ENCODE measurements at places on chromosomes 6 and 20.

GRCh38 chr6:110043366-110043994 lies 65.4 kb downstream of the GPR6 start:
- no peak for DNase-seq

DNA sequence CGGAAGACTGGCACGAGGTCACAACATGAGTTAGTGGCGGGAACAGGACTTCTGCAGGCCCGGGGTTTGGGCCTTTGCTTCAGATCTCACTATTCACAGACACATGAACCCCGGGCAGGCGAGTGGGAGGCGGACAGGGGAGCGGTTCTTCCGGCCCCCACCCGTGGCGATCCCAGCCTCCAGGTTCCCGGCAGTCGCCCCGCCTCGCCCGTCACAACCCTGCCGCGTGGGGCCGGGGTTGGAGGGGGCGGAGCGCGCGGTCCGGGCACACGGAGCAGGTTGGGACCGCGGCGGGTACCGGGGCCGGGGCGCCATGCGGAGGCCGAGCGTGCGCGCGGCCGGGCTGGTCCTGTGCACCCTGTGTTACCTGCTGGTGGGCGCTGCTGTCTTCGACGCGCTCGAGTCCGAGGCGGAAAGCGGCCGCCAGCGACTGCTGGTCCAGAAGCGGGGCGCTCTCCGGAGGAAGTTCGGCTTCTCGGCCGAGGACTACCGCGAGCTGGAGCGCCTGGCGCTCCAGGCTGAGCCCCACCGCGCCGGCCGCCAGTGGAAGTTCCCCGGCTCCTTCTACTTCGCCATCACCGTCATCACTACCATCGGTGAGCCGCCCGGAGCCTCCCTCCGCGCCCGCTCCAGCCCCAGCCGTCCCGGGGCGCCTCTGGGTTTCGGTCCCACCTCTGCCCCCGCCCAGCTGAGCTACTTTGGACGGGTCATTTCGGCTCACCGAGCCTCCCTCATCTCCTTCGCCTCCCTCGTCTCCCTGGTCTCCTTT lies at the start of gene KCNK15:
Gene KCNK15 (plus strand): TSS at position 268 of the 769 bp plus-strand sequence. CDS start 46 bp downstream, at position 314.
- no peak for DNase-seq

GRCh38 chr6:36624461-36625157 lies 30.4 kb downstream of the SRSF3 start:
- no peak for DNase-seq

- no peak for DNase-seq
These were observed 330.9 kb upstream of the CDH4 start for GRCh38 chr20:60921022-60921622.

DNA sequence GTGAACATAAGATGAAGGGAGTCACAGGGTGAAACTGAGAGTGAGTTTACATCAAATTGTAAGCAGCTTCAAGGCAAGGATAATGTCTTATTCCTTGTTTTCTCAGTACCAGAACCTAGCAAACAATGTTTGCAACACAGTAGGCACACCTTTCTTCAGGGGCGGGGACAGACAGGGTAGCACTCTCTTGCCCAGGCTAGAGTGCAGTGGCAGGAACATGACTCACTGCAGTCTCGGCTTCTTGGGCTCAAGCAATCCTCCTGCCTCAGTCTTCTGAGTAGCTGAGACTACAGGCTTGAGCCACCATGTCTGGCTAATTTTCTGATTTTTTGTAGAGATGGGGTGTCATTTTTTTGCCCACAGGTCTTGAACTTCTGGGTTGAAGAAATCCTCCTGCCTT lies 299.8 kb downstream of the CD83 start:
- DNase-seq = no peak

GRCh38 chr6:44771647-44772415 lies 384.3 kb downstream of the CDC5L start:
- DNase-seq = no peak

DNA sequence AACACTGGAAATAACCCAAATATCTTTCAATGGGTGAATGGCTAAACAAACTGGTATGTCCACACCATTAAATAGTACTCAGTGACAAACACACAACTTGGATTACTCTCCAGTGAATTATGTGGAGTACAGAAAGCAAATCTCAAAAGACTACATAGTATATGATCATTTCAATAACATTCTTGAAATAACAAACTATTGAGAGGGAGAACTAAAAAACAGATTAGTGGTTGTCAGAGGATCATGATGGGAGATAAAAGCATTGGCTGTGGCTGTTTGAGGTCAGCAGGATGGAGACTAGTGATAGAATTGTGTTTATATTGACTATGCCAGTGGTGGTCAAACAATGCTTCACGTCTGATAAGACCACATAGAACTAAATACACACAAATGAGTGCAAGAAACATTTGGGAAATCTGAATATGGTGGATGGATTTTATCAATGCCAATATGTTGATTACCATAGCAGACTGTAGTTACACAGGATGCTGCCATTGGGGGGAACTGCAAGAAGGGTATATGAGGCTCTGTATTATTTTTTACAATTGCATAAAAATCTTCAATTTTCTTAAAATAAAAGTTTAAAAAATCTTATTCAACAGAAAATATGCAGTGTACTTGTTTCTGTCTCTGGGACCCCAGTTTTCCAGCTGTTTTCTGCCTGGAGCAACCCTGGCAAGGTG lies 242.0 kb downstream of the TBXT start:
- no peak for DNase-seq

DNA sequence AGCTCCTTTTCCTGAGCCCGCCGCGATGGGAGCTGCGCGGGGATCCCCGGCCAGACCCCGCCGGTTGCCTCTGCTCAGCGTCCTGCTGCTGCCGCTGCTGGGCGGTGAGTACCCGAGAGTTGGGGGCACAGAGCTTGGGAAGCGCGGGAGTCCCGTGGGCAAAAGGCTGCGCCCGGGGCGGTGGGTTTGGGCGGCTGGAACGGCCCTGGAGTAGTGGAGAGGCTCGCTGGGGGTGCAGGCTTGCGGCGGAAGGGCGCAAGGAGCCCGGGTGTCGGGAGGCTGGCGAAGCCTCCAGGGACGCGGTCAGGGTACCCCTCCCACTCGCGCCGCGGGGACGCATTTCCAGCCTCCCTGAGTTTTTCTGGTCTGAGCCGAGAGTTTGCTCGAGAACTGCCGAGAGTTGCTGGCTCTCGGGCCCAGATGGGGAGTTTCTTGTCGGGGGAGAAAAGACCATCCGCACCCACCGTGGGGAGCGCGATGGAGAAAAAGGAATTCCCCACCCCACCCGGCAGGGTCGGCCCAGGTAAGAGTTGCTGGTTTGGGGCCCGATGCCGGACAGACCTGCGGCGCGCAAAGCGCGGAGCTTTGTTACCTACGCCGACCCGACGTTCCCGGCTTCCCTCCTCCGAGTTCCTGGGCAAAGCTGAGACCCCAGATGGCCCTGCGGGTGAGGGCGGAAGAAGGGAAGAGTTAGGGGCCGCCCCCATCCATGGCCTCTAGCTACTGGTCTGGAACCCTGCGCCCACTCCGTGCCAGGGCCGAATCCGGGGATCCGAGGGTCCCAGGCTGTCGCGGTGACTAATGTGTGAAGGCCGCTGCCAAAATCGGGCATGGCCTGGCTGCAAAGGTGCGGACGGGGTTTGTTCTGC lies 584 bp downstream of the PTK7 start:
- no peak for DNase-seq

- DNase-seq = no peak
These were observed 113.4 kb downstream of the PSMB1 start for GRCh38 chr6:170439366-170440361.

- no peak for DNase-seq
These were observed 270.6 kb downstream of the FARS2 start for GRCh38 chr6:5531853-5532375.

GRCh38 chr20:11080010-11080409 lies 406.2 kb upstream of the JAG1 start:
- no peak for DNase-seq

DNA sequence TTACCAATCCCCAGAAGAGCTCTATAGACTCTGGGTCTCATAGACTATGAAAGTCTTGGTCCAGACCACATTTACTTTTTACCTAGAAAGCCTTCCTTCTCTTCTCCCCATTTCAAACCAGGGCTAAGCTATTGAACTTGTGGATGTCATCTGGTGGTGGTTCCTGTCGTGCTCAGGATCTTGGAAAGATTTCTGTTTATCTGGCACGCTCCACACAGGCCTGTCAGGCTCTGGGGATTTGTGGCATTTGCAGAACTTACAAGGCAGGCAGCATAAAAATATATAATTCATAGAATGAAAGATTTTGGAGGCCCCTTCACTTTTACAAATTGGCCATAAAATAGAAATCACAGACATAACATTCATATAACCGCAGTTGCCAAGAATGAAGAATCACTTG lies 188.1 kb downstream of the UST start:
- DNase-seq = no peak

DNA sequence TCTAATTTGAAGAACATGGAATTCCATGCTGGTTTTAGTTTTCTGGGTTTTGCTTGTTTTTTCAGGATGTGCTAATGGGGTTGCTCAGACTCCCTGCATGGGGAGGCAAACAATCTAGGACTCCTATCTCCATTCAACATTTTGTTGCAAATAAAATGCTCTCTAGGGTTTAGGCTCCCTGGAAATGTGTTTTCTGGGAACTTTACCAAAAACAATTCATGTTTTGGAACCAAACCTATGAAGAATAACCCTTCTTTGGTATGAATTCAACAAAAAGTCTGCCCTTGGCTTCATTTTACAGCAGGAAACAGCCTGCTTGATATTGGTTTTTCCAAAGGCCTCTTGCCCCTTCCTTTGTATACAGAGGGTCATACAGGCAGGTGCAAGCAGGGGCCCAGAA lies 217.7 kb downstream of the FOXA2 start:
- no peak for DNase-seq

DNA sequence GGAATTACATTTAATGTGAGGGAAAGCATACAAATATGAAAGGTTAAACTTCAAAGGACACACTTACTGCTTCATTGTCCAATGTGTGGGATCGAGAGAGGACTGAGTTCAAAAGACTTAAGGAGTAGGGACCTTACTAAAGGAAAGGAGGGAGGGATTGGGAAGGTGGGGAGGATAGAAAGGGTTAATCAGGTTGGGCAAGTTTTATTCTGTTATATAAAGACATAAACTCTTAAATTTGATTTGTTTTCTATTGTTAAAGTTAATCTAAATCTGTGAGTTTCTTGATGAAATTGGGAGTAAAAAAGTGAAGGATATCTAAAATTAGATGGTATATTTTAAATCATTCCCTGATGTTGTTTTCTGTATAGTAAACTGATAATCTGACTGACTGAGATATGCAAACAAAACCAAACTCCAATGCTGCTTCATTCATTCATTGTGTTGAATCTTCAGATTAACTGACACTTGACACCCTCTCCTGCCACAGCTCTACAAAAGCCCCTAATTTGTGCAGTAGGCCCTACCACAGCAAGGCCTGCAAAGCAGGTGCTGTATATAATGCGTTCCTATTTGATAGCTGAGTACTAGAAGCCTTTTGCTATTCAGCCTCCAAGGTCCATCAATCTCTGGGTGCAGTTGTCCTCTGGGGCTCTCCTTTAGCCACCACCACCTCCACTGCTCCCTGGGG lies 1.3 kb upstream of the UBE2J1 start:
- no peak for DNase-seq

DNA sequence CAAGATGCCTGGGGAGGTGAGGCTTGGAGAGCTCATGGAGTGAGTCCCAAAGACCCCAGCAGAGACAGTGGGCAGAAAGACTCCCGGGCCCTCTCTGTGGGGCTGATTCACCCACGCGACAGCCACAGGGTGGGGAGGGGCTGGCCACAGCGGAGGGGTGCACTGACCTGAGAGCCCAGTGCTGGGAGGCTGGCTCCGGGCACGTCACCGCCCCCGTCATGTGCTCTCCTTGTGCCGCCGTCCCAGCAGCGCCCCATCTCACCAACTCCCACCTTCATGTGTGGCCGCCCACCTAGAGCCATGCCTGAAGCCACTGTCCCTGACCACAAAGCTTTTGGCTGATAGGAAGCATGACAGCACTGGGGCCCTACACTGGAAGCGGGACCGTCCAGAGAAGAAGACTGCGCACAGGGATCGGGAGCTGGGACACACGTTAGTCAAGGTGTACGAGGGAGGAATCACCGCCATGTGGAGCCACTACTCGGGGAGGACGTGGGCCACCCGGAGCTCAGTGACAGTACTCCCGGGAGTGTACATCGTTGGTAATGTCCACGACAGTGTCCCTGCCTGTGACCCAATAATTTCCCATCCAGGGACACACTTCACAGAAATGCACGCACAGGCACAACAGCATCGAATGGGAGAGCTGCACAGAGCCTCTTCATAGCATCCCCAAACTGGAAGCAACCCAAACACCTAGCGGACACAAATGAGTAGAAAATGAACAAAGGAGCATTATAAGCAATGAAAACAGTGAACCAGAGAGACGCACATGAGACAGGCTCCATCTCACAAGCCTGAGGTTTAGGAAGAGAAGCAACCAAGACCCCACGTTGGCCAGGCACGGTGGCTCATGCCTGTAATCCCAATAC lies 28.4 kb upstream of the FOXC1 start:
- DNase-seq = no peak

GRCh38 chr6:71486461-71486860 lies 197.8 kb downstream of the OGFRL1 start:
- no peak for DNase-seq

DNA sequence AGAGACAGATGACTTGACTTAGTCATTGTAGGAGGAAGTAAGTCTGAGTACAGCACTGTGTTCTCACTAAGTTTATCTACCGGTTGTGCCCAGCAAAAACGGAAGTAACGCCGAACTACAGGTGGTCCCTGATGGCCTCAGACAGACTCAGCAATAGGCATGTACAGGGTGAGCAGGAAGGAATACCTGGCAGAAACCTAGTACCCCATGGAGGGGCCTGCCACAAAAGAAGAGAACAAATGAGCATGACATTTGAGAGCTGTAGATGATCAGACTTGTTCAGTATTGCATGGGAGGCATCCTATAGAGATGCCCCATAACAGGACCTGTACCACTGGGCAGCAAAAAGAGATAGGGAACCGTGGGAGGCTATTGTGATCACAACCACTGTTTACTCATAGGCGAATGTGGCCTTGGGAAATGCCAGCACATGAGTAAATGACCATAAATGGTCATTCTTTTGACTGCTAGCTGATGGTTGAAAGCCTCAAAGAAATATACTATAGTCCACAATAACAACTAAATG lies 106.4 kb upstream of the TAB2 start:
- DNase-seq = no peak

- no peak for DNase-seq
These were observed 140.2 kb upstream of the PHACTR1 start for GRCh38 chr6:12576389-12576788.

GRCh38 chr6:113829696-113830045 lies 27.5 kb upstream of the MARCKS start:
- no peak for DNase-seq

DNA sequence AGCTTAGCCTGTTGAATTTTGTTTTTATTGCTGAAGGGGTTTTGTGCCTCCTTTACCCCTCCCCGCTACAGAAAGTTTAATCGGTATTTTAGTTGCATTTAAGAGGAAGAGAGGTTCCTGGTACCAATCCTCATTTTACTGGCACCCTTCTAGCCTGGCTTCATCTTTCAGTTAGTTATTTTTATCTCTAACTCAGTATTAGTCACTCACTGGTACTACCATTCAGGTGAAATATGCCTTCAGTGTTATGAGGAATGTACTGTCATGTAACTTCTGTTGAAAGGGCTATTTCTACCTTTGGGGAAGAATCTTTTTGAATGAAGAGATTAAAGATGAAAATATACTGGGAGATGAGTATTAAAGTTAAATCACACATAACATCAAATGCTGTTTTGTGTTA lies 211.8 kb downstream of the CDKAL1 start:
- no peak for DNase-seq

All from anterior cingulate cortex (tissue), 58 donors.